Activated naive CD4-positive, alpha-beta T cell treated with anti-CD3 and anti-CD28 coated beads for 36 hours (primary cell): ENCODE measurements at places on chromosomes 12 and 14. TPM values are rescaled to one million over a fixed set of nuclear protein-coding genes. Genes with fewer than 3 reads are reported as not detected.
A peak's percentile ranks its signal among the peaks of the same experiment; 100 is the strongest.

GRCh38 chr12:56449622-56449984, 377 bp upstream of the TIMELESS start:
- H3K4me3 ChIP-seq = peak overlapping the region; percentile 89
- no peaks in the 10 kb centered on the region for H3K27me3 ChIP-seq
- DNase-seq = no peak
- H3K36me3 ChIP-seq = peaks cover 7% of the 10 kb centered on the region
- H3K4me1 ChIP-seq = peaks cover 16% of the 10 kb centered on the region
- peak overlapping the region; percentile 96 for H3K27ac ChIP-seq

- H3K27ac ChIP-seq = no peak overlapping the region
- no peaks in the 10 kb centered on the region for H3K36me3 ChIP-seq
- H3K4me1 ChIP-seq = peaks cover 2% of the 10 kb centered on the region
- H3K27me3 ChIP-seq = peaks cover 3% of the 10 kb centered on the region
- H3K4me3 ChIP-seq = no peak overlapping the region
These were observed 40.5 kb upstream of the RTL1 start for GRCh38 chr14:100944052-100944451.

GRCh38 chr12:68686262-68686594, 550 bp upstream of the NUP107 start:
- no peak for DNase-seq
- H3K4me3 ChIP-seq = peak overlapping the region; percentile 98
- peaks cover 42% of the 10 kb centered on the region for H3K4me1 ChIP-seq

GRCh38 chr12:46555406-46555852, 182.9 kb upstream of the SLC38A2 start:
- peak overlapping the region; percentile 70 for H3K27ac ChIP-seq
- no peak overlapping the region for H3K4me3 ChIP-seq
- no peak for DNase-seq
- H3K27me3 ChIP-seq = no peaks in the 10 kb centered on the region
- peaks cover 55% of the 10 kb centered on the region for H3K4me1 ChIP-seq

DNA sequence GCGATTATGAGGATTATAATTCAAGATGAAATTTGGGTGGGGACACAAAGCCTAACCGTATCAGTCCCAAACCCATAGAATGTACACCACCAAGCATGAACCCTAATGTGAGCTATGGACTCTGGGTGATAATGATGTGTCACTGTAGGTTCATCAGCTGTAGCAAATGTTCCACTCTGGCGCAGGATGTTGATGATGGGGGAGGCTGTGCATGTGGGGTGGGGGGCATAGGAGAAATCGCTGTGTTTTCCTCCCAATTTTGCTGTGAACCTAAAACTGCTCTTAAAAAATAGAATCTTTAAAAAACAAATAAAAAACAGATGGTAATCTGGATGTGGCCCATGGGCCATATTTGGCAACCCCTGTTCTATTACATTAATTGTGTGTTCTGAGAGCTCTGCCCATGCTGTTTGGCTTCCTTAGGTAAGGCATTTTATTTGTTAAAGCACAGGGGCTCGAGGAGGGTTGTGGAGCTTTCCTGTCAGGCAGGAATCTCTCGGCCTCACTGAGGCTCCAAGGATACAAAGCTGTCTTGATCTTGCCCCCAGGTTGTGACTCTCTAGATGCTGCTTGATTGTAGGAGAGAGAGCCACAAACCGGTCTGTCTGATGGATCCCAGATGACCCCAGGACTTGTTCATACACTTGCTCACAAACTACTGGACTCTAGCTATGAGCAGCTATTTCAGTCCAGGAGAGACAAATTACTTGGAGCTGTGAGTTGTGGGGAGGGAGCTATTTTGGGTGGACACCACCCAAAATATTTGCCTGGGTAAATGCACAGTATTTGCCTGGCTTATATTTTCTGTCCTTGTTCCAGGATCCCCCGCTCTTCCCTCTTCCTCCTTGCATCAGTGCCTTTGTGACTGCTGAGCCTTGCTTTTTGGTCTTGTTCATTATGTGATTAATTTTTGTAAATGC, 340.2 kb downstream of the MED13L start:
- no peak overlapping the region for H3K27ac ChIP-seq
- H3K27me3 ChIP-seq = peaks cover 7% of the 10 kb centered on the region
- H3K4me3 ChIP-seq = no peak overlapping the region
- no peaks in the 10 kb centered on the region for H3K4me1 ChIP-seq

DNA sequence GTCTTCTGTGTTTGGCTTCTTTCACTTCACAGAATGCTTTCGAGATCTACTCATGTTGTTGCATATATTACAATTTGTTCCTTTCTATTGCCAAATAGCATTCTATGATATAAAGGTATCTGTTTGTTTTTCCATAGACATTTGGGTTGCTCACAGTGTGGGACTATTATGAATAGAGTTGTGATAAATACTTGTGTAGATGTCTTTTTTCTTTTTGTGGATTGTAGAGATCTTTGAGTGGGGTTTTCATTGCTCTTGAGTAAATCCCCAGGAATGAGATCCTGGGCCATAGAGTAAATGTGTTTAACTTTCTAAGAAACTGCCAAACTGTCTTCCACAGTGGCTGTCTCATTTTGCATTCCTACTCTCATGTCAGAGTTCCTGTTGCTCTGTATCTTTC, 24.9 kb upstream of the CEBPE start:
- no peaks in the 10 kb centered on the region for H3K27me3 ChIP-seq
- no peak overlapping the region for H3K4me3 ChIP-seq
- no peaks in the 10 kb centered on the region for H3K4me1 ChIP-seq
- no peak for DNase-seq
- no peak overlapping the region for H3K27ac ChIP-seq

DNA sequence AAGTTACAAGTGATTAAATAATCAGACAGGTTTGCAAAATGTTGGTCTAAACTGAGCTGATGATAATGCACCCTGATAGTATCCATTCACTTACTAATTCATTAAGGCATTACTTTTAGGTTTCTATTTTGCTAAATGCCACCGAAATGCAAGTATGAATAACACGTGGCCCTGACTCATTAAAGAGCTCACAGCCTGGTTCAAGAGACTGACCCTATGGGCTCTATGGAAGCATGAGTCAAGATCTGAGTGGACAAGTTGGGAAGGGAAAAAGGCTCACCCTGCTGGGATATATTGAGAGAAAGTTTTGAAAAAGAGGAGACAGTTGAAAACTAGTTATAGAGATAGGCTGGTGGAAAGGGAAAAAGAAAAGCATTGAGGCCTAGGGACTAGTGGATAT, 14.8 kb upstream of the LRRC9 start:
- DNase-seq = no peak
- H3K4me1 ChIP-seq = no peaks in the 10 kb centered on the region
- peaks cover 15% of the 10 kb centered on the region for H3K27me3 ChIP-seq
- H3K36me3 ChIP-seq = no peaks in the 10 kb centered on the region

DNA sequence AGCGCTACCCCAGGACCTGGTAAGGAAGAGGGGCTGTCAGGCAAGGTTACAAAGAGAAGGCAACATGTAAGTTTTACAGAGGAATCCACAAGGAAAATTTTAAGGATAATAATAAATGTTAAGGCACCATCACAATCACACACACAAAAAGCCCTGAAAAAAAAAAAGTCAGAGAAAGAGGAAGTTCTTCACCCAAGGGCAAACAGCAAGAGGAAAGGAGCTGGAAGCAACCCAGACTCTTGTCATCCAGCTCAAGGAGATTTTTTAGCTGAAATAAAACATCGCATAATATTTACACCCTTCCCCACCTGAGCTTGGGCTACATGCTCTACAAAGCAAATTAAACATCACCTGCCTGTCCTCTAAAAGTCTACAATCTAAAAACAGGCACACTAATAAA, 9.5 kb downstream of the SPTB start:
- no peaks in the 10 kb centered on the region for H3K36me3 ChIP-seq
- no peak overlapping the region for H3K27ac ChIP-seq
- H3K4me1 ChIP-seq = no peaks in the 10 kb centered on the region
- H3K4me3 ChIP-seq = no peak overlapping the region
- DNase-seq = no peak

- H3K4me1 ChIP-seq = peaks cover 30% of the 10 kb centered on the region
- H3K4me3 ChIP-seq = no peak overlapping the region
- no peaks in the 10 kb centered on the region for H3K27me3 ChIP-seq
- no peaks in the 10 kb centered on the region for H3K36me3 ChIP-seq
- peak; percentile 46 for DNase-seq
These were observed 22.3 kb downstream of the PLEKHG3 start for GRCh38 chr14:64726585-64726890.

GRCh38 chr12:119783787-119784186, 93.3 kb downstream of the CIT start:
- DNase-seq = peak; percentile 7
- H3K27me3 ChIP-seq = no peaks in the 10 kb centered on the region
- H3K27ac ChIP-seq = no peak overlapping the region
- peaks cover 27% of the 10 kb centered on the region for H3K36me3 ChIP-seq
- no peak overlapping the region for H3K4me3 ChIP-seq

The CACNA1C gene
- total RNA-seq = 0.12 TPM

The FOXM1 gene
- 74.6 TPM for total RNA-seq
